Cardiac atrium fibroblast (primary cell): ENCODE measurements at places on chromosomes 7 and 10. TPM values are rescaled to one million over a fixed set of nuclear protein-coding genes. Genes with fewer than 3 reads are reported as not detected.

LAMB1 gene
- total RNA-seq: 453 and 515 TPM in 2 replicates

EPHA1 gene
- total RNA-seq: not detected in 2 replicates

CLDN4 gene
- under 0.01 TPM in 1 of 2 replicates, not detected in the other for total RNA-seq

EN2 gene
- total RNA-seq: not detected in 2 replicates

LLCFC1 gene
- not detected in 2 replicates for total RNA-seq

NPSR1 gene
- not detected in 2 replicates for total RNA-seq

LIPM gene
- not detected in 2 replicates for total RNA-seq

IMMP2L gene
- 6.5 and 9.2 TPM in 2 replicates for total RNA-seq

PARD3 gene
- total RNA-seq: 22.9 and 26.4 TPM in 2 replicates

TMEM213 gene
- not detected in 2 replicates for total RNA-seq

GNGT1 gene
- not detected in 2 replicates for total RNA-seq

BHLHA15 gene
- 1.8 TPM in 1 of 2 replicates, not detected in the other for total RNA-seq

PLEKHS1 gene
- total RNA-seq: not detected in 2 replicates

ACTL6B gene
- total RNA-seq: not detected in 2 replicates

TFEC gene
- not detected in 2 replicates for total RNA-seq

CPA1 gene
- total RNA-seq: 0.54 TPM in 1 of 2 replicates, not detected in the other

PLAC9 gene
- 89.7 and 128 TPM in 2 replicates for total RNA-seq

SPDYE6 gene
- total RNA-seq: not detected in 2 replicates

ZNF438 gene
- 2.8 and 6.3 TPM in 2 replicates for total RNA-seq

GRID2IP gene
- total RNA-seq: not detected in 2 replicates

FAM200A gene
- total RNA-seq: 5.2 and 7.1 TPM in 2 replicates

ETV1 gene
- 4.3 and 6.3 TPM in 2 replicates for total RNA-seq

ASL gene
- 74.2 and 77.1 TPM in 2 replicates for total RNA-seq

FFAR4 gene
- not detected in 2 replicates for total RNA-seq

PNLIPRP1 gene
- not detected in 2 replicates for total RNA-seq

GPR37 gene
- 0.36 TPM in 1 of 2 replicates, not detected in the other for total RNA-seq

PPP1R17 gene
- not detected in 2 replicates for total RNA-seq

CYREN gene
- total RNA-seq: 30.7 and 32.7 TPM in 2 replicates

CALML3 gene
- total RNA-seq: not detected in 2 replicates

SORCS1 gene
- not detected in 2 replicates for total RNA-seq

SVOPL gene
- not detected in 2 replicates for total RNA-seq

LDB3 gene
- 0.18 TPM in 1 of 2 replicates, not detected in the other for total RNA-seq

SHOC2 gene
- 27.8 and 34.3 TPM in 2 replicates for total RNA-seq

FAM25G gene
- total RNA-seq: not detected in 2 replicates

C10orf71 gene
- not detected in 2 replicates for total RNA-seq

ZC3HAV1L gene
- 16.2 and 18.1 TPM in 2 replicates for total RNA-seq

SEMA3C gene
- total RNA-seq: 21.1 and 61.6 TPM in 2 replicates

VPS37D gene
- total RNA-seq: 2.8 and 3.6 TPM in 2 replicates

ACBD7 gene
- 0.16 and 0.18 TPM in 2 replicates for total RNA-seq

PLA2G12B gene
- total RNA-seq: not detected in 2 replicates

LRRC4 gene
- total RNA-seq: under 0.01 and 0.72 TPM in 2 replicates

TACC2 gene
- 5.2 and 7.9 TPM in 2 replicates for total RNA-seq

STEAP4 gene
- 2.0 and 38.9 TPM in 2 replicates for total RNA-seq

FGF8 gene
- total RNA-seq: not detected in 2 replicates

TMEM26 gene
- 0.16 TPM in 1 of 2 replicates, not detected in the other for total RNA-seq

CDH23 gene
- total RNA-seq: 0.18 TPM in 1 of 2 replicates, not detected in the other
